ENCODE measurements at places on chromosomes 5 and 9.

DNA sequence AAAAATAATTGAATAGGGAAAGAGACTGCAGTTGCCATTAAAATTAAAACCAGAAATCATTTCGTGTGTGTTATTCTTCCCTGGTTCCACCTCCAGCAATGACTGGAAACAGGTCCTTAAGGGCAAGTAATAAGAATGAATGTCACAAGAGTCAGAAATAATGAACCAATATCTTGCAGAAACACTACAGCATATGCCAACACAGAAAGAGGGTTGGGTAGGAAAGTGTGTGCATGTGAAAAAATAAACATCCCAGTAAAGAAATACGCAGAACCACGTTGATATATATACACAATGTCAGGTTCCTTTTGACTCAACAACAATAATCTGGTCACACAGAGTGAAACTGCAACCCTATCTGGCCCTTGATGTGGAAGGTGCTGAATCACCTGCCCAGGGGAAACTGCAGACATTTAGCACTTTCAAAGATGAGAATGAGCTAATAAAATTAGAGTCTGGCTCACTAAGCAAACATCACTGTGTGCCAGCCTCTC is 15.0 kb downstream of the HMHB1 start:
- no peak for DNase-seq

GRCh38 chr9:126400571-126400970 is 73.9 kb downstream of the MVB12B start:
- no peak for DNase-seq

DNA sequence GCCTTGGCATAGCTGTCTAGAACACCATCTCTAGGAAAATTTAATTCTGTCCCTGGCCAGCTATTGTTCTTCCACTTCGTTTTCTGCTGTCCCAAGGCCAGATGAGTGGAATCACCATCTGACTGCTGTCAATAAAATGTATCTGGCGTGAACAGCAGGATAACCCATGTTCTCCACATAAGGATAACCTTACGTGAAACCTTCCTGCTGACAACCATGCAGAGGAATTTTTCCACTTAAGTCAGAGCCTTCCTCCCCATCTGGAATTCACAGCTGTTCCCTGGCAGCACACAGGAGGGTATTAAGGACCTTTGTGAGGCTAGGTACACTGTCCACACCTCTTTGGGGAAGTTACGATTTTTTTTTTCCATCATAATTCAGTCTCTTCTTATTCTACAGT is 28.6 kb downstream of the RNF44 start:
- no peak for DNase-seq

DNA sequence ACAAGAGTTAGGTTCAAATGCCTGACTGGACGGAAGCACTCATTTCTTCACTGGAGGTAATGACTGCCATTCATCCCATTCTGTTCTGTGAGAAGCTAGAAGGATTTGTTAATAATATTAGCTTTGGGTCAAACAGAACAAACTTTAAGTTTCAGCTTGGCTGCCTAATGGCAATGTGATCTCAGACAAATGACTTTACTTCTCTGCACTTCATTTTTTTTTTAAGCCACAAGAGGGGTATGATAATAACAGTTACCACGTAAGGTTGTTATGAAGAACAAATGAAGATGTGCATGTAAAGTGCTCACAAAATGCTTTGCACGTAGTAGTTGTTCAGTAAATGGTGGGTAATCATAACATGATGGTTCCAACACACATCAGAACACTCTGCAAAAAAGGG is 199.4 kb downstream of the PAPPA start:
- no peak for DNase-seq

- DNase-seq = no peak
Observed at GRCh38 chr5:72063219-72063819, 44.0 kb upstream of the MAP1B start.

DNA sequence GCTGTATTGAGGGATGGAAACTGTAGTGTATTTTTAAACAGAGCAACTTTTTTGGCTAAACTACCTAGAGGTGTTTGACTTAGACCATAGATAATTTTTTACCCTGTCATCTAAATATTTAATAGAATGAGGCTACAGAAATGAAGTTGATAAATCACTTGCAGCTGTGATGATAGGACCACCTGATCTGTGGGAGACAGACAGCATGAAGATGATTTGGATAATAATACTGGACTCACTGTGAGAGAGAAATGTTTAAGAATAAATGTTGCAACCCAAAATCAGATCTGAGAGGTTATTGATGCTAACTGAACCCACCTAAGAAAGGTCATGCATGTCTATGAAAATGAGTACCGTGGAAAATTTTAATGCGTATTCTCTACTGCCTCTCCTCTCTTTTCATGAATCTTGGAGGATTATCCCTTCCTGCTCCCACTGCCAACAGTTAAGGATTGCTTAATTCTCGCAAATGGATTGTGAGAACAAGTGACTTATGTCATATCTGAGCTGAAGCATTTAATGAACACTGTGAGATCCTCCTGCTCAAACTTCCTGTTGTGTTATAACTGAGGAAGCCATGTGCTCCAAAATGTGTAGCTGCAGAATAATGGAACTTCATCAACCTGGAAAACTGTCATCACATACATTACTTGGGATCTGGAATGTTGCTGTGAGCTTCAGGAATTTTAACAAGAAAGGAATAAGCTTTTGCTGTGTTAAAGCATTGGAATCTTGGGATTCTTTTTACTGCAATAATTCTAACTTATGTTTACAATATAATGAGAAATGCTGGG is 617.9 kb upstream of the CDH18 start:
- DNase-seq = no peak

- DNase-seq = no peak
Observed at GRCh38 chr9:136010176-136010575, 49.0 kb upstream of the UBAC1 start.

GRCh38 chr5:31079668-31080067 is 113.8 kb upstream of the CDH6 start:
- DNase-seq = no peak

DNA sequence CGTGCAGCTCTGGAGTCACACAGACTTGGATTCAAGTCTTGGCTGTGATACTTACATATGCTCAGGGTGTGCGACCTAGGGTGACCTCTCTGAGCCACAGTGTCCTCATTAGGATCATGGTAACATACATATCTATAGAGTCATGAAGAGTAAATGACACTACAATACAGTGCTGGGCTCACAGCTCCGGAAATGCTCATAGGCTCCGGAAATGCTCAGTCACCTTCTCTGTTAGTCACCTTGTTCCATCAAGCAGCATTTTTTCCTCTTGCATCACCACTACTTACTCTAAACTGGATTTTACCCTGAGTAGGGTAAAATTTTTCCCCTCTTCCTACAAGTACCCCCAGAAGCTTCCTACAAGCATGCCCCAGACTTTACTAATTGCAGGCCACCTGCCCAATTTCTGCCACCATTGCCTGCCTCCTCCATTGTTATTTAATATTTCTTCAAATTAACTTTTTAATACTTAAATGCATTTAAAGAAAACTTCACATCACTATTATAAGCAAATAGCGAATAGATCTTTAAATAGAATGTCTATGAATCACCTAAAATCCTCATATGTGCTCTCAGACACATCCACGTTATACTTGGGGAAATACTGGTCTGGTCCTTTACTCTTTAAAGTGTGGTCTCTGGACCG is 147.6 kb upstream of the SPRY4 start:
- peak; percentile 78 for DNase-seq

- DNase-seq = no peak
Observed at GRCh38 chr9:132162764-132163456, 1.1 kb downstream of the NTNG2 start.

DNA sequence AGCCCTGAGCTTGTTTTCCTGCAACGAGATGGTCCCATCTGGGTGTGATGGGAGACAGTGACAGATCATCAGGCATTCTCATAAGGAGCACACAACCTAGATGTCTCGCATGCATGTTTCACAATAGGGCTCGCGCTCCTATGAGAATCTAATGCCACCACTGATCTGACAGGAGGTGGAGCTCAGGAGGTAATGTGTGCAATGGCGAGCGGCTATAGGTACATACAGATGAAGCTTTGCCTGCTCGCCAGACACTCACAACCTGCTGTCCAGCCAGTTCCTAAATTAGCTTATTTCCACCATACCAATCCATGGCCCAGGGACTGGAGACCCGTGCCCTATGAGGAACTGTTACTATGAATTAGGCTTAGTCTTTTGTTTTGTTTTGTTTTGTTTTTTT is 55.3 kb upstream of the SLC30A5 start:
- DNase-seq = no peak

DNA sequence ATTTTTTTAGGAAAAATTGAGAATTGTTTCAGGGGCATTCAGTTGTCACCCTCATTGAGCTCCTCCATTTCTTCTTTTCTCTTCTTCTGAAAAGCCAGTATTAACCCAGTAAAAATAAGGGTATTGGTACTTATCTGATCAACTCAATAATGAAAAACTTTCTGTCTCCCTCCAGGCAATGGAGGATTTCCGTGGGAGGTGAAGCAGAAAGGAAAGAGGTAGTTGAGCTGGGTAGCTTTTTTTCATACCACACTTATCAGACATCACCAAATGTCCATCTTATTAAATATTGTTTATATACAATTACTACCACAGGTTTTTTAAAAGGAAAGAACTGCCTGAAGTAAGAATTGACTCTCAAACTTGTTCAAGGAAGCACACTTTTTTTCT is 731.1 kb upstream of the ZNF608 start:
- DNase-seq = no peak

GRCh38 chr9:21919377-21920362 is 74.5 kb downstream of the CDKN2A start:
- DNase-seq = peak; percentile 15

GRCh38 chr5:178083922-178084321 is 29.4 kb upstream of the N4BP3 start:
- DNase-seq = peak; percentile 44

GRCh38 chr5:68255305-68256120 is 40.0 kb downstream of the PIK3R1 start:
- no peak for DNase-seq

DNA sequence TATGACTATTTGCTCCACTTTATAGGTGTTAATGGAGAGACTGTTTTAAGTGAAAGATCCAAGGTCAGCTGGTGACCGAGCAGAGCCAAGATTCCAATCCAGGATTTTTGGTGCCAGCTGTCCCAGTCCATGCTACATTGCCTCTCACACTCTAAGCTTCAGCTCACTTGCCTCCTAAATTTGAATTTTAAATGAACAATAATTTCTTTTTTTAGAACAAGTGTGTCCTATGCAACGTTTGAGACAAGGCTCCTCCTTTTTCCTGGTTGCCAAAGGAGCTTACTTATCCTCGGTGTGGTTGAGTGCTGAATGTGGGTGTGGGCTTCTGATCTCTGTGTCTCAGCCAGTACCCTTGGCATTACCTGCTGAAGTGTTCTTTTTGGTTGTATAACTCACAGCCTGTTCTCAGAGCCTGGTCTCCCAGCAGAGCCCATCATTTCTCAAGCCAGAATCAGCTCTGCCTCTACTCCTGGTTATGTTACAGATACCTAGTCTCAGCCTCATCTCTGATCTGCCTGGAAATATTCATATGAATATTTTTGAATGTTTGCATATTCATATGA is 4.0 kb upstream of the PRRC1 start:
- DNase-seq = no peak

GRCh38 chr5:112124788-112125187 is 294.3 kb downstream of the EPB41L4A start:
- DNase-seq = no peak

DNA sequence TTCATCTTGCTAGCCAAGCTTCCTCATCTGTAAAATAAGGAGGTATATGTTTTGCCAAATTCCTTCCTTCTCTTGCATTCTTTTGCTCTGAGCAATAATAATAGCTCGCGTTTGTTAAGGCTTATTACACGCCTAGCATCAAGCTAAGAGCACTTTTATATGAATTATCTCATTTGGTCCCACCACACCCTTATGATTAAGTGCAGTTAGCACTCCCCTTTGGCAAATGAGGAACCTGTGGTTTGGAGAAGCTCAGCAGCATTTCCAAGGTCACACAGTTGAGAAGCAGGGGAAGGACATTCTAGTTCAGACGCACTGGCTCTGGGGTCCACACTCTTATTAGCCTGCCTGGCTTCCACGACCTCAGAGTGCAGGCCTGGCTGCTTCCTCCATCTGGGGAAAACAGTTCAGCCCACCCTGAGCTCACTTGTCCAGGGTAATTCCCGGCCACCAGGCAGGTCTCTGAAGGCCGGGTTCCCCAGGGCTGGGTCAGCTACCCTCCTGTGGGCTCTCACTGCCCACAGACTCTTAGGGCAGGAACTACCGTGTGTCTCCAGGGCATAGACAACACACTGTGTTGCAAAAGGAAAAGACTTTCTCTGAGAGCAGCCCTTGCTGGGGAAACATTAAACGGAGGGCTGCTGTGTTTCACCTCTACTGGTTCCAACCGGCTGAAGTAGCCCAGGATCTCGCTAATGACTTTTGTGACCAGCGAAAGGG is 9.9 kb upstream of the FBP1 start:
- peak; percentile 26 for DNase-seq

DNA sequence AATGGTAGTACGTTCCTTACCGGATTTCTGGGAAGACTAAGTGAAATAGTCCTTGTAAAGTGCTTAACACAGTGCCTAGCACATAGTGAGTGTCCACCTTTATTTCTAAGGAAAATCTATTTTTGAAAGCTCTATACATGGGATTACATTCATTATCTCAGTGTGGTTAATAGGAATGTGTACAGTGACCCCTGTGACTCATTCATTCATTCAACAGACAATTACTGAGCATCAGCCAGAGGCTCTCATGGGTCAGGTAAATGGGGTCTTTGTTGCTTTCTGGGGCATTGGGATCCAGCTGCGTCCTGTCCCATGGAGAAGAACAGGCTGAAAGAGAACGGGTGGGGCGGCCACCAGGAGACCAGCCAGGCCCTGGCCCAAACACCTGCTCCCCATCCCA is 226.2 kb upstream of the TBC1D2 start:
- no peak for DNase-seq

DNA sequence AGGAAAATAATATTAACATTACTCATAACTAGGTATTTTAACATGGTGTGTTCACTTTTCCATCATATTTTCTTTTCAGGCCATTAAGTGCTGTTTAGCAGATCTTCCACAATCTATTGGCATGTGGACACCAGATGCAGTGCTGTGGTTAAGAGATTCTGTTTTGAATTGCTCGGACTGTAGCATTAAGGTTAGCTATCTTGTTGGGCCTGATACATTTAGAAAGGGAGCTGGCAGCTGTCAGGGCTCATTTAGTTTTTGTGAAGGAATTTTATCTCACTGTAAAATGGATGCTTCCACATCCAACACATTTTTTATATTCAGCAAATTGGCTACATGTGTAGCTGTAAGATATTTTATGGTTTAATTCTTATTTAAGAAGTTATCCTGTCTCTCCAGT is 20.7 kb upstream of the TMOD1 start:
- DNase-seq = no peak

DNA sequence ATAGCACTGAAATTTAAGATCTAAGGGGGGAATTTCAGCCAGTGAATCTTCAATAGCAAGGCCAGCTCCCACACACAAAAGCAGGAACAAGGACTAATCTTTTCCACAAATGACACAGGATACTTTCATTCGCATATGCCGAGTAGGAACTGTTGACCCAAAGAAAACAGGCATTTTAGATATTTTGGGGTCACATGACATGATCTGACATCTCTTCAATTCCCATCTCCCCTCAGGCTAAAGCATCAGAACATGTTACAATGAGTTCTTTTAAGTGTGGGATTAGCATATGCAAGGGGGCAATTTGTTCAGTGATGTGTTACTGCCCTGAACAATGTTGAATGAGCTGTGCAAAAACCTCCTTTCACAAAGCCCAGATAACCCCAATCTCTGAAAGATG is 68.2 kb downstream of the TLE1 start:
- DNase-seq = no peak

Measured in AG08396 (cell line).